LHCN-M2 (cell line): ENCODE measurements at places on chromosomes 1 and 21. TPM values are rescaled to one million over a fixed set of nuclear protein-coding genes. Genes with fewer than 3 reads are reported as not detected.

The KLHDC8A gene
- total RNA-seq: not detected in 2 replicates

The RAB25 gene
- total RNA-seq: not detected in 2 replicates

The KRTAP12-1 gene
- total RNA-seq: not detected in 2 replicates

The FMOD gene
- total RNA-seq: 3.0 and 3.1 TPM in 2 replicates

The ZNF695 gene
- total RNA-seq: 4.1 and 5.8 TPM in 2 replicates

The UQCRHL gene
- total RNA-seq: 1.3 and 1.4 TPM in 2 replicates

The IER5 gene
- total RNA-seq: 99.0 and 107 TPM in 2 replicates

The FCRL4 gene
- total RNA-seq: not detected in 2 replicates

The SOX13 gene
- 2.2 and 3.6 TPM in 2 replicates for total RNA-seq

The KRTAP11-1 gene
- not detected in 2 replicates for total RNA-seq

The KIF17 gene
- total RNA-seq: 0.13 and 0.75 TPM in 2 replicates

The RAD54L gene
- 14.7 and 16.6 TPM in 2 replicates for total RNA-seq

The LRRC38 gene
- total RNA-seq: not detected in 2 replicates

The MYBPH gene
- total RNA-seq: 2.8 and 13.7 TPM in 2 replicates

The APOBEC4 gene
- not detected in 2 replicates for total RNA-seq

The MAP3K21 gene
- total RNA-seq: under 0.01 TPM in 1 of 2 replicates, not detected in the other

The KRTAP6-1 gene
- total RNA-seq: not detected in 2 replicates

The ACOT11 gene
- total RNA-seq: 9.9 and 11.6 TPM in 2 replicates

The C1orf94 gene
- total RNA-seq: not detected in 2 replicates

The FMN2 gene
- 14.8 and 34.0 TPM in 2 replicates for total RNA-seq

The SPATA45 gene
- not detected in 2 replicates for total RNA-seq

The COL11A1 gene
- total RNA-seq: 41.4 and 54.3 TPM in 2 replicates

The PADI4 gene
- not detected in 2 replicates for total RNA-seq

The SNX7 gene
- 56.7 and 58.5 TPM in 2 replicates for total RNA-seq

The FOXE3 gene
- not detected in 2 replicates for total RNA-seq
